ENCODE measurements at places on chromosomes 5 and 9. TPM values are rescaled to one million over a fixed set of nuclear protein-coding genes. Genes with fewer than 3 reads are reported as not detected.

DNA sequence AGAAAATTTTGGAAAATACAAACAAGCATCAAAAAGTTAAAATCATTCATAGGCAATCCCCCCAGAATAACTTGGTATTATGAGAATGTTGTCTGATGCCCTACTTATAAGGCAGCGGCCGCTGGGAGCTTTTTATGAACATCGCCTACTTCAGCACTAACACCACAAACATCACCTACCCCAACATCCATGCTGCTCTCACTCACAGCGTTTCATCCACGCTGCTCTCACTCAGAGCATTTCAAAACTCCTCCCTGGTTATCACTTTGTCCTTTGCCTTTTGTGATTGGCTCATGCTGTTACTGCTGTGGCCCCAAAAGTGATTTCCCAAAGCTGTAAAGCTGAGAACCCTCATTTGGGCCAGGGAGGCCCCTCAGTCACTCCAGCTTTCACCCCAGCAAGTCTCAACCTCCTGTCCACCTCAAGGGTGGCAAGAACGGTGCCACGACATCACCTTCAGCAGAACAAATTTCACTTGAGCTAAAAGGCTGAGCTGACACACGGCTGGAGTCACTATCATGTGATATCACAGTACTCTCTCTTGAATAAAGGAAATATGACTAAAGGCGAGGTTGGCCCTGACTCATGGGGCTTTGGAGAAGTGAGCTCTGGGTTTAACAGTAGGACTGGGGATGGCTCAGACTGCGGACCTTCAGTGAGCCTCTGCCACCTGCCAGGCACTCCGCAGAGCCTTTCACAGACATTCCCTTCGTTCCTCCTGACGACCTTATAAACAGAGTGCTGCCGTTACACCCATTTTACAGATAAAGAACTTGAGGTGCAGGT, 25.2 kb downstream of the SHC3 start:
- DNase-seq = peak; percentile 63

GRCh38 chr9:123119566-123119965, 86.1 kb downstream of the GPR21 start:
- DNase-seq = no peak

- peak; percentile 91 for DNase-seq
Observed at GRCh38 chr5:177472460-177473442, 683 bp downstream of the DBN1 start.

GRCh38 chr5:5140479-5141338, 579 bp downstream of the ADAMTS16 start:
- no peak for DNase-seq

- DNase-seq = no peak
Observed at GRCh38 chr5:161988077-161988476, 79.5 kb upstream of the GABRG2 start.

DNA sequence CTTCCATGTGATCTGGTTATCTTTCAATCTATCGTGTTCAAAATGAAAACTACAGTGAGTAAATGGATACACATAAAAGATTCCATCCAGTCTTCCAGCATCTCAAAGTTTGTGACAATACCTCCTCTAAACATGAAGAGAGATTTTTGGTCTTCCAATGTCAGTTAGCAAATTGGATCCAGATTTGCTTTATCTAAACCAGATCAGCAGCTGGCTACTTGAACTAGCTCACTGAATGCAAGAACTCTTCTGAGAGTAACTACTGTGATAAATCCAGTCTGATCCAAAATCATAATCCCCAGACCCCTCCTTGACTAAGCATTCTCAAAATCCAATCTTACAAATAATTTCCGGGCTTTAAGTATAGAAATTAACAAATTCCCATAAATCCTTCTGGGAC, 2177.9 kb upstream of the C9orf72 start:
- DNase-seq = no peak

SPIN1 gene
- 31.2 TPM for total RNA-seq

PCDHB3 gene
- not detected for total RNA-seq
